ENCODE measurements at places on chromosomes 1 and 21. TPM values are rescaled to one million over a fixed set of nuclear protein-coding genes. Genes with fewer than 3 reads are reported as not detected.
A peak's percentile ranks its signal among the peaks of the same experiment; 100 is the strongest.

KCNA3 gene
- total RNA-seq: under 0.01 TPM

OR2AK2 gene
- total RNA-seq: not detected

CD2 gene
- not detected for total RNA-seq

FMOD gene
- 6.6 TPM for total RNA-seq

PTPN7 gene
- total RNA-seq: not detected

DIO1 gene
- not detected for total RNA-seq

SZT2 gene
- 35.4 TPM for total RNA-seq

NPR1 gene
- total RNA-seq: 1.5 TPM

OR6Y1 gene
- total RNA-seq: not detected

LCE1B gene
- not detected for total RNA-seq

PPIAL4G gene
- not detected for total RNA-seq

LIPI gene
- not detected for total RNA-seq

S100A1 gene
- 0.54 TPM for total RNA-seq

DYRK3 gene
- 27.7 TPM for total RNA-seq

DNA sequence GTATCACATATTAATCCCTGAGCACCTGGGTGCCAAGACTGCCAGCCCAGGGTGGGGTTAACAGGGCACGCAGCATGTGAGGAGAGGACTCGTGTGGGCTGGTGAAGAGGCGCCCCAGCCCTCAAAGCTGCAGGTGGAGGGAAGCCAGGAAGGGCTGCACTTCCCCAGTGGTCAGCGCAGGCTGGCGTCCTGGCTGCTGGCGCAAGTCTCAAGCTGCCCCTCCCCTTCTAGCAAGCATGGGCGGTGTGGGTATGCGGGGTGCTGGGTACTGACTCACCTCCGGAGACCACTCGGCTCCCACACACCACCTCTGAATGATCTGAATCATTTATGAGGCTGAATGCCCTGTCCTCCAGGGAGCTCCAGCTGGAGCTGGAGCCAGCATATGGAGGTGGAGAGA is 44.0 kb downstream of the EIF2D start:
- no peak for DNase-seq

DNA sequence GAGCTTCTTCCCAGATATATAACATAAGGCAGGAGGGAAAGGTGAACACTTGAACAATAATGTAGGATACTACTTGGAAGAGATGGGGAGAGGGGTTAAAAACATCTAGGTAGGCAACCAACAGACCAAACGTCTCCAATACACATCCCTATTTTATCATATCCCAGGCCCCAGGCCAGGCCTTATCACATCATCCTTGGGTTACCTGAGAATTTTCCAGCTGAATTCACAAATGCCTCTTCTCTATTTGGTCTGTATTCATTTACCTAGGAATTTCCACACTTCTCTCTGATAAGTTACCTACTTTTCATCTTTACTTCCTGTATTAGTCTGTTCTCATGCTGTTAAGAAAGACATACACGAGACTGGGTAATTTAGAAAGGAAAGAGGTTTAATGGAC is 141.9 kb upstream of the C1orf21 start:
- DNase-seq: no peak

- DNase-seq: peak; percentile 51
Measured at GRCh38 chr1:182301467-182302198, 90.0 kb downstream of the GLUL start.

DNA sequence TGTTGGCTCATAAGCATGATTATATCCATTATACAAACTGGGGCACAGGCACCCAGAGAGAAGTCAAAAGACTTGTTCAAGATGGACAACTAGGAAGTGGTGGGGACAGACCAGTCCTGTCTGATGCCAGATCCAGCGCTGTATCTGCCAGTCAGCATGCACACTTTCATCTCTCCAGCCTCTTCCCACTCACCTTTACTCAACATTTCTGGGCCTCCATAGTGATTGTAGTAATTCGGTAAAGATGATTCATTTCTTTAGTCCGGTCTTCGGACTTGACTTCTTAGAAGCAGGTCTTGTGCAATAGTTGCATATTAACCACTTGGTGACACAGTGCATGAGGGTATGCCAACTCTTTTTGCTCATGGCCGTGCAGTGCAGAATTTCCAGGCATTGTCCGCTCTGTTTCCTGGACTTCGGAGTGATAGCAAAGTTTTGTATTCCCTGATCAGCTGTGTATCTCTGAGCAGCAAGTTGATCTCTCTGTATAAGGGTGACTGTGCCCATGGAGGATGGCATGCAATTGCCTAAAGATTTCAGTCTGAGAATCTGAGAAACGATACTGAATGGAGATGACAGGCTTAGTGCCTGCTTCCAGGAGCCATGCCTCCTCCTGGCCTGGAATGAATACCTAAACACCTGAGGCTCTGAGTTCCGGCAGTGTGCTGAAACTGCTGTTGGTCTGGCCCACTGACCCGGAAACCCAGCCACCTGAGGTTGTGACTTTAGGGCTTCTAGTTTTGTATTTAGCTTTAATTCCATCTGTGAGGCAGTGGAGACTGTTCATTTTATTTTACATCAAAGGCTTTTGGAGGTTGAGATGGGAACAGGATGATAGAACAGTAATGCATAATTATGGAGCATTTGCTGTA is 39.0 kb downstream of the GALNT2 start:
- peak; percentile 88 for DNase-seq

GRCh38 chr1:32623775-32624174 is 26.6 kb downstream of the ZBTB8OS start:
- no peak for DNase-seq

GRCh38 chr21:42684109-42684916 is 30.9 kb downstream of the PDE9A start:
- no peak for DNase-seq

- DNase-seq: no peak
Measured at GRCh38 chr1:84370831-84371394, 27.4 kb upstream of the DNASE2B start.

- DNase-seq: peak; percentile 64
Measured at GRCh38 chr1:231493421-231494185, 34.9 kb upstream of the TSNAX start.

DNA sequence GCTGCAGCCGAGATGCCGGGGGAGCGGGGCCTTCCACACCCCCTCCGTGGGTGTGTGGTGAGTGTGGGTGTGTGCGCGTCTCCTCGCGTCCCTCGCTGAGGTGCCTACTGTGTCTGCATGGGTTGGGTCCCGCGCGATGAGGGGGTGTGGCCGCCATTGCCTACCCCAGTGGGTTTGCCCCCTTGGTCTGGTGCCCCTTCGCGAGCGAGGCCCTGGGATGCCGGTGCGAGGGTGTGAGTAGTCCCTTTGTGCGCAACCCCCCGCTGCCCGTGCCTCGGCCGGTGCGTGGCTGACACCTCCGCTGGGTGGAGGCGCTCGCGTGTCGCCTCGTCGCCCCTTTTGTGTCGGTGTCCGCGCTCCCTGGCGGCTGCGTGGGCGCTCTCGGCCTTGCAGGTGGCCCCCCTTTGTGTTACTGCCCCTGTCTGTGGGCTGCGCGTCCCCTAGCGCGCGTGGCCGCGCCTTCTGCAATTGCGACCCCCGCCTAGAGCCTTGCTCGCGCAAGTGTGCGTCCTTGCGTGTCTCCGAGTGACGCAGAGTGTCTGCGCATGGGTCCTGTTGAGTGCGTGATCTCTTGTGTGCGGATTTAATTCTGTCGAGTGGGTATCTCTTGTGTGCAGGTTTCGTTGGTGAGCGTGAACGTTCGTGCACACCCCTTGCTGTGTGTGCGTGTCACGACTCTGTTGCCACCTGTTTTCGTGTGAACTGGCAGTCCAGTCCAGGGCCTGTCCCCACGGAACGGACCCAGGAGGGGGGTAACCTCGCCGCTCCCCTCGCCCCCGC is 553 bp downstream of the TTC3 start:
- DNase-seq: peak; percentile 65

GRCh38 chr21:31988492-31989290 is 115.9 kb downstream of the HUNK start:
- no peak for DNase-seq

- DNase-seq: no peak
Measured at GRCh38 chr1:157838966-157839365, 2.6 kb downstream of the CD5L start.

GRCh38 chr1:242731446-242731845 is 206.9 kb upstream of the PLD5 start:
- DNase-seq: no peak

- peak; percentile 66 for DNase-seq
Measured at GRCh38 chr1:233114159-233114558, 163.7 kb downstream of the NTPCR start.

- no peak for DNase-seq
Measured at GRCh38 chr1:145947551-145947950, 10.3 kb downstream of the LIX1L start.

GRCh38 chr1:25802915-25803314 is 2.9 kb downstream of the SELENON start:
- DNase-seq: no peak

- no peak for DNase-seq
Measured at GRCh38 chr1:228154670-228155571, 5.2 kb downstream of the GJC2 start.

Data from fibroblast of the aortic adventitia (primary cell).